ENCODE measurements at places on chromosomes 12 and 14.
A peak's percentile ranks its signal among the peaks of the same experiment; 100 is the strongest.

- no peak for DNase-seq
These were observed 15.6 kb downstream of the BCL2L14 start for GRCh38 chr12:12086362-12086761.

DNA sequence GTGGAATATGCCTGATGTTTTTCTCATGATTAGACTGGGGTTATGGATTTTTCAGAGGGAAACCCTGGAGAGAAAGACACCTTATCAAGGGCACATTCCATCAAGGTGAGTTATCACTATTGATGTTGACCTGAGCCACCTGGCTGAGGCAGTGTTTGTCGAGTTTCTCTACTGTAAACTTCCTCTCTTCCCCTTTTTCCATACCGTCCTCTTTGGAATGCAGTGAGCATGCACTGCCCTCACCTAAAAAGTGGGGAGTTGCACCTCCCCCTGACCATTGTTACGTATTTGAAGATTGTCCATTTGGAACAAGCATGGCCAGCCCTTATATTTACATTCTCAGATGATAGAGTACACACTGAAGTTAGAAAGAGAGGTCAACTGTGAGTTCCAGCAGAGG, 53.9 kb upstream of the PWP1 start:
- DNase-seq, result no peak

- no peak for DNase-seq
These were observed 41.4 kb downstream of the FUT8 start for GRCh38 chr14:65453807-65454480.

DNA sequence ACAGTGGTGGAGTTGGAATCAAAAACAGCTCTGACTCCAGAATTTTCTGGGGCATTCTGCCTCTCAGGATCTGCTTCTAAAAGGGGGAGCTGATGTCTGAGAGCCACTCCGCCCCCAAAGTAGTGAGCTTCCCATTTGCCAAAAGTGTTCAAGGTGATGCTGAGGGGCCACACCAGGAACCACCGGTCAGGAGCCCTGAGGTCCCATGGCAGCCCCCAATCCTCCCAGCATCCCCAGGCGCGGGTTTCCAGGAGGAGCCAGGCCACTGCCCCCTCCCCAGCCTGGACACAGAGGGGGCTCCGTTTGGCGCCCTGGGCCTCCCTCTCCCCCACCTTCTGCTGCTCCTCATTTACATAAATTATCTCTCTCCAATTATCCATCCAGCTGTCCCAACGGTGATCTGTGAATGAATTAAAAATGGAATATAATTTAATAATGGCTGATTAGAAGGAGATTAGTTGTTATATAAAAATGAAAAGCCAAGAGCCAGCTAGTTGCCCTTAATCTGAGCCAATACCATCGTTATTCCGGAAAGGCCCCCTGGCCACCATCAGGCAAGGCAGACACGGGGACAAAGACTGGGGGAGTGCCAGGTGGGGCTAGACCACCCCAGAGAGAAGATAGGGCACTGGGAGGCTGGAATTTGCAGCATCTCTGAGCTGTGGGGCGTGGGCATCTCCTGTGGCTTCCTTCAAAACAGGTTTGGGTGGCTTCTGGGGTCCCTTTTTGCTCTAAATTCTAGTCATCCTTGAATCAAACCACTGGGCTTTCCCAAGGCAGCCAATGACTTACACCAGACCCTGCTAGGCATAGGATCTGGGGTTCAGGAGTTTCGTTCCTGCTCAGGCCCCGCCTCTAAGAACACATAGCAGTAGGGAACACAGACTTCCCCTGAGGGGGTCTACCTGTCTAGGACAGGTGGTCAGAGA, 19.7 kb upstream of the VSX2 start:
- no peak for DNase-seq

- DNase-seq, result no peak
These were observed 15.9 kb downstream of the RPH3A start for GRCh38 chr12:112807452-112807851.

GRCh38 chr12:130818635-130819576, 20.1 kb downstream of the STX2 start:
- DNase-seq, result peak; percentile 40

DNA sequence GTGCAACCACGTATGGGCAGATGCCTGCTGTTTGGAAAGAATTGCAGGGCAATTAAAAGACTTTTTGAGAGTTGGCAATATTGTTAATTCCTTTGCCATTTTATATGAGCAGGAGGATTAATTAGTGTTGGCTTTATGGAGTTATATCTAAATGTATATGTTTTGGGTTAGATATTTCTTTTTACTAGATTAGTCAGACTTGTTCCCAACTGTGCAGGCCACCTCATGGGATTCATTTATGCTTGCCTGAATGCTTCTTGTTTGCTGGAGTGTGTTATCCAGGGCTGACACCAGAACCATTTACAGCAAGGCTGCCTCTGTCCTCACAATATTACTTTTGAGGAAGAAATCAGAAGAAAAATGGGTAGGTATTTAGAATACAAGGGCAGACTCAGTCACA, 192.5 kb downstream of the KTN1 start:
- no peak for DNase-seq

GRCh38 chr12:101671157-101671791, 26.2 kb upstream of the CHPT1 start:
- no peak for DNase-seq

DNA sequence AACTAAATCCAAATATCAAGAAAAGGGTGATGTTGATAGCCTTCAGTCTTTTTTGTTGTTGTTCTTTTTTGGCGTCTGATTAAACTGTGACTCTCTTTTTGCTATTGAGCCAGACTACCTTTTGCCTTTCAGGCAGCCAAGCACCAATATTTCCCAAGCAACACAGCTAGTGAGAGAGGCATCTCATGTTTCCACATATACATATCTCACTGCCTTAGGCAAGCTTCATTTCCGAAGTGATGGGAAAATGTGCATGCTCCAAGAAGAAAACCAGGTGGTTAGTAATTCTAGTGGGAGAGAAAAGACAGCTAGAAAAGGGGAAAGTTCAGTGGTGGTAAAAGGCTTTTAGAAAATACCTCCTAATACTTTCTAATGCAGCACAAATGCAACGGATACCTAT, 277.7 kb downstream of the TMTC2 start:
- DNase-seq, result no peak

DNA sequence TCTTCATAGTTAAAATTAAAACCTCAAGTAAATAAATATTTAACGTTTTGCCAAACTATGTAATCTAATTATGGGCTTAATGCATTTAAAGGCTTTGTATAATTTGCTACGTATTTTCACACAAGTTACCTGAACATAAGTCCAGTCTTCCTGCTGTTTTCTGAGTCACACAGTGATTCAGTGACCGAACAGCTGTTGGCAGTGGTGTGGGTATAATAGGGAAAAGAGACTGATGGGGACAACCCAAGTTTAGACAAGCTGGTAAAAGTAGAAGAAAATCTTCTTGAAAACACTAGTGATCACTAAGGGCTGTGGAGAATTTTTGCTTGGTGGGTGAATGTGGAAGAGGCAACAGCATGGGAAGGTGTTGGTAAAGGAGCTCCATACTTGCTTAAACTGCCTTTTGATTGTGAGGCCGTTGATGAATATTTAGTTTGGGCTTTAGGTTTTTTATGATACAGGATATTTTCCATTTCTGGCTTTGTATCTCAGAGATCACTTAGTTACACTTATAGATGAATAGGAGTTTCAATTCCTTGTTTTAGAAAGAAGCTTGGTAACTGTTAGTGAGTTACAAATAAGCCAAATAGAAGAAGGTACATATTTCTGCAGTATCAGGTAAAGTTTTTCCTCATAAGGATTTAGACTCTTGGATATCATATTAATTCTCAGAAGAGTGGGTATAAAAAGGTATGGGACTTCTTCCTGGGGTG, 23.9 kb downstream of the LRRK2 start:
- DNase-seq, result no peak

DNA sequence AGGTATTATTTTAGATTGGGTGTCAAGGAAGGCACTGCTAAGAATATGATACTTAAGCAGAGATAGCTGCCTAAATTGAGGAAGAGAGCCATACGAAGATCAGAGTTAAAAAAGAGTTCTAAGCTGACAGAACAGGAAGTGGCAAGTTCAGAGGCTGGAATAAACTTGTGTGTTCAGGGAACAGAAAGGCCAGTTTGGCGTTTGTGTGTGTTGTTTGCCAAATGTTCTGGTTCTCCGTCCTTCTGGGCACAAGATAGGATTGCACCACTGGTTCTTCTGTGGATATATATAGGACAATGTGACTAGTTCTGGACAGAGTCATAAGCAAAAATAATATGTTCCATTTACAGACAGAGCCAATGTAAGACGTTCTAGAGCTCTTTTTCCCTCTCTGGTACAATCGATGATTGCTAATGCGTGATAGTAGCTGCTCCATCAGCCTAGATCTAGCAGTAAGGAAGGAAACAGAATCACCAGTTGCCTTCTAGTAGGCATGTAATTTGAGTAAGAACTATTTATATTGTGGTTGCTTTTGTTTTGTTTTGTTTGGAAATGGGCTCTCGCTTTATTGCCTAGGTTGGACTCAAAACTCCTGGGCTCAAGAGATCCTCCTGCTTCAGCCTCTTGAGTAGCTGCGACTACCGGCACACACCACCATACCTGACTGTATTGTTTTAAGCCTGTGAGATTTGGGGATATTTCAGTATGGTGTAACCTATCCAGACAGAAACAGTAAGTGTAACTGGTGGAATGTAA, 7.4 kb downstream of the BBS10 start:
- no peak for DNase-seq

DNA sequence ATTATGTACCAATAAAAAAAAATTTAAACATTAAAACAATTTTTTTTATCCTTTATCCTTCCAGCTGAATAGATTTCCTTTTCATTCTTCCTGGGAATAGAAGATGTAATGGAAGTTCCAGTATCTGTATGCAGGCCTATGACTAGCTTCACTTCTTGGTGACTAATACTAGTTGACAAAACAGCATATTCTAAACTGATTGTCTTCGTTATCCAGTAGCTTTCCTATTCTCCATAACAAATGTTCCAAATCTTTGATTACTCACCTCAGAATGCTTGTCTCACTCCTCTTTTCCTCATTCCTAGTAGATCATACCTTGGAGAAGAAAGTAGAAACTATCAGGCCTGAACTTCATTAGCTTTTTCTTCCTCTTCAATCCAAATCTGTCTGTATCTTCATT, 70.7 kb downstream of the PLEKHA5 start:
- DNase-seq, result no peak

DNA sequence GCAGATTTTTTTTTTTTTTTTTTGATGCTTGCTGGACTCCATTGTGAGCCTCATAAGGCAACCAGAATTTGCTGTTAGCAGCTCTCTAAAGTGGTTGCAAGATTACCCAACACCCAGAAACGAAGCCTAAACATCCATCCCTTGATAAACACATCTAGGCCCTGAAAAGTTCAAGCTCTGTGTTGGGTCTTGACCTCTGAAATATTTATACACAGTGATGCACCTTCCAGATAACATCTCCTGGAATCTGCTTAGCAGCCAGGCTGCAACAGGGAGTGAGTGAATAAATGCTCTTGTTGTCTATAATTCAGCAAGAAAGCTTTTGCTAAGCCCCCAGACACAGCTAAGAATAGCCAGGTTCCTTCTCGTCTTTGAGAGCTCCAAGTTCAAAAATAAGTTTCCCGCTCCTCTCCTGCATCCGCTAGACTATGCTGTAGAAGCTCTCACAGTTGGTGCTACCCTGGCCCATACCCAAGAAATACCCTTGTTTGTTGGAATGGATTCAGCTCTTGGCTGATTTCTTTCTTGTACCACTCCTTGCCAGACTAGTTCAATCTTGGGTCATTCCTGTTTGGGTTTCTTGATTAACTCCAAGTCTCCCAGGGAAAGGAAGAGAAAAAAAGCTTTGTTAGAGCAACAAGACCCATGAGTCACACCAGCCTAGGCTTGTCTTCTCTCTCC, 610.6 kb upstream of the TBX3 start:
- no peak for DNase-seq
